ENCODE measurements at places on chromosomes 13 and 19.

GRCh38 chr19:38691938-38692457 lies 44.5 kb downstream of the ACTN4 start:
- no peak for DNase-seq

- DNase-seq: no peak
Measured at GRCh38 chr13:68056816-68057710, 826.9 kb upstream of the PCDH9 start.

- no peak for DNase-seq
Measured at GRCh38 chr13:110985541-110985940, 70.7 kb upstream of the ANKRD10 start.

- no peak for DNase-seq
Measured at GRCh38 chr19:14028901-14029300, 953 bp downstream of the RLN3 start.

- no peak for DNase-seq
Measured at GRCh38 chr13:21111546-21111945, 50.2 kb upstream of the LATS2 start.

DNA sequence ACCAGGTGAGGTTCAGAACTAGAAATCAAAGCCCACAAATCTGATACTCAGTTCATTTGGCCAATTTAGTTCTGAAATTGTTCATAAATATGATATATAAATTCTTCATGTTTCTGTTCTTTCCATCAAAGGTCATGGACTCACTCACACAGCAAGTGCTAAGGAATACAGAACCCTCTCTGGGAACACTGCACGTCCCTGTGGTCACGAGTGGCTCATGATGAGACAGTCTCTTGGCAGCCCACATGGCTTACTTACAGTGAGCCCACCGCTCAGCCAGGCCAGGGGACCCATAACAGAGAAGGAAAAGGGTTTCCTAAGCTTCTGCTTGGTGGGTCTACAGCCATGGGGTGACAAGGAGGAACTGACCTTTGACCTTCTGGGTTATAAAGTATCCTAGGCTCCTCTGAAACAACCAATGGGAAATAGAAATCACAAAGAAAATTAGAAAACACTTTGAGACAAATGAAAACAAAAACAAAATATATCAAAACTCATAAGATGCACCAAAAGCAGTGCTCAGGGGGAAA lies 67.4 kb downstream of the CDADC1 start:
- DNase-seq: no peak

DNA sequence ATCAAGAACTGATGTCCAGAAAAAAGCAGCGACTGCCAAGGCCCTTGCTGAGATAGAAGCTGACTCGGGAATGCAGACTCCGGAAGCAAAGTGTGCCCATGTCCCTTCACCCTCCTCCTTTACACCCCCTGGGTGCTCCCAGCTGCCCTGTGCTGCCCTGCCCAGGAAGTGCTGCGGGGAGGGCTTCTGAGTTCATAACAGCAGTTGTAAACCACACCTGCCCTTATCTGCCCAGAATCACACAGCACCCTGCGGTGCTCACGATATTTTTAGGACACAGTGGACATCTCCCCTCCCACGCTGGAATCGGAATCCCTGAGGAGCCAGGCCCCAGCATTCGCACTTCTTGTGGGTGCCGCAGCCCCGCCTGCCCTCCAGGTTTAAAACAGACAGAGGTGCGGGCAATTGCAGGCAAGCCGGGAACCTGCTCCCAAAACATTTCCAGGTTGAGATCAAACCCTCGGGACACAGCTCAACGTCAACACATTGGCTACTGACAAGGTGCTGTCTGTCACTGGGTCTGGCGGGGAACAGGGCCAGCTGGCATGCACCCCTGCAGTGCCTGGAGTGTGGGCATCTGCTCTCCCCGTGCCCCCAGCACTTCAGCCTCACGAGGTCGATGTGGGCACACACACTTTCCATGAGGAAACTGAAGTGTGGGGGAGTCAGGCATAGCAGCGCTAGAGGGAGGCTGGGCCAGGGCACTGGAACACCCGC lies 36.8 kb downstream of the RAB20 start:
- no peak for DNase-seq

- DNase-seq: no peak
Measured at GRCh38 chr13:25584087-25584486, 212.3 kb downstream of the ATP8A2 start.

GRCh38 chr19:10758978-10759377 lies 41.1 kb downstream of the DNM2 start:
- DNase-seq: no peak

GRCh38 chr13:112510987-112511685 lies 76.8 kb downstream of the TUBGCP3 start:
- no peak for DNase-seq

GRCh38 chr13:112186091-112186490 lies 119.1 kb downstream of the SOX1 start:
- DNase-seq: no peak

DNA sequence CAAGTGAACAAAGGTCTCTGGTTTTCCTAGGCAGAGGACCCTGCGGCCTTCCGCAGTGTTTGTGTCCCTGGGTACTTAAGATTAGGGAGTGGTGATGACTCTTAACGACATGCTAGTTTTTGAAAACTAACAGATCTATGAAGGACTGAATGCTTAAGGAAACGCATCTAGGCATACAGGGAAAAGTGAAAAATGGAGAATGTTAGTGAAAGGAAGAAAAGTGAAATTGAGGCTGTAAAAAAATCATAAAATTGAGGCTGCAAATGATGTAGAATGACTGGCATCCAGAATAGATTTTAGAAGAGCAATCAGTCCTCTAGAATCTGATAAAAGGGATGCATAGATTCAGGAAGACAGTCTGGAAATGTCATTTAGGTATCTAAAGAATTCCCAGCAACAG lies 3.5 kb downstream of the ZNF260 start:
- DNase-seq: no peak

DNA sequence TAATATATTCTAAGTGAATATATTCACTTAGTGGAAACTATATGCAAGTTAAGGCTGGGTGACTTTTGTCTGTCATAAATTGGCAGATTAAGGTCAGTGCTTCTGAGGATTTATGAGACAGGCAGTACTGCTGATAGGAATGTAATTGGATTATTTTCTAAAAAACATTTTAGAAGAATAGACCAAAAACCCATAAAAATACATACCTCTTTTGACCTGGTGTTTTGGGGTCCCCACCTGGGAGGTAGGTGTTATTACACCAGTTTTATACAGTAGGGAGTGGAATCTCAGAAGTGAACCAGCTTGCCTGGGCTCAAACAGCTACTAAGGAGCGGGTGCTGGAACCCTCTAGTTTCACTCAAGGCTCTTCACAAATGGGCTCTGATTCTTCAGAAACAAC lies 25.3 kb downstream of the COG3 start:
- no peak for DNase-seq

DNA sequence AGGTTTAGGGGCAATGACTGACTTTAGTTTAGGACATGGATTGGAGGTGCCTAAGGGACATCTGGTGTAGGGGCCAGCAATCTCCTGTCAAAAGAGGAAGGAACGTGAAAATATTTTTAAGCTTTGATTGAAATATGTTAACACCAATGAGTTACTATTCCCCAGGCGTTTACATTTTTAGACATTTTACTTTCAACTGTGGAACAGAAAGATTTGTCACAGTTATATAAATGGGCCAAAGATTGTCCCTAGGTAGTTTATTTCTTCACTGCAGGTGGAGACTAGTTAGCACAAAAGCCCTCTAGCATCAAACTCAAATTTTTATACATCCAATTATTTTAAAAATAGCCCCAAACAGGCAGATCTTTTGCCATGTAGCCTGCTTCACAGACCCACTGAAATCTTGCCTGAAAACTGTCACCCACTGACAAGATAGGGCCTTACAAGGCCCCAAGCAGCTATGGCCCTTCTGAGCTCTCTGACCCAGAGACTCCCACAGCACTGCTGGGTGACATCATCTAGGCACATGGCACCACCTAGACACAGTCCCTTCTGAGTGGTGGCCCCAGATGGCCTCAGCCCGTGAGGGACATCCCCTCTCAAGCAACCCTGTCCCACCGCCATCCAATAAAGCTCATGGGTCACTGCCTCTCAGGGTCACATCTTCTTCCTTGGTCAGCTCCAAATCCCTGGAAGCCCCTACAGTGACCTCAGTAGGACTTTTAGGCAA lies 64.8 kb upstream of the DOCK9 start:
- no peak for DNase-seq

DNA sequence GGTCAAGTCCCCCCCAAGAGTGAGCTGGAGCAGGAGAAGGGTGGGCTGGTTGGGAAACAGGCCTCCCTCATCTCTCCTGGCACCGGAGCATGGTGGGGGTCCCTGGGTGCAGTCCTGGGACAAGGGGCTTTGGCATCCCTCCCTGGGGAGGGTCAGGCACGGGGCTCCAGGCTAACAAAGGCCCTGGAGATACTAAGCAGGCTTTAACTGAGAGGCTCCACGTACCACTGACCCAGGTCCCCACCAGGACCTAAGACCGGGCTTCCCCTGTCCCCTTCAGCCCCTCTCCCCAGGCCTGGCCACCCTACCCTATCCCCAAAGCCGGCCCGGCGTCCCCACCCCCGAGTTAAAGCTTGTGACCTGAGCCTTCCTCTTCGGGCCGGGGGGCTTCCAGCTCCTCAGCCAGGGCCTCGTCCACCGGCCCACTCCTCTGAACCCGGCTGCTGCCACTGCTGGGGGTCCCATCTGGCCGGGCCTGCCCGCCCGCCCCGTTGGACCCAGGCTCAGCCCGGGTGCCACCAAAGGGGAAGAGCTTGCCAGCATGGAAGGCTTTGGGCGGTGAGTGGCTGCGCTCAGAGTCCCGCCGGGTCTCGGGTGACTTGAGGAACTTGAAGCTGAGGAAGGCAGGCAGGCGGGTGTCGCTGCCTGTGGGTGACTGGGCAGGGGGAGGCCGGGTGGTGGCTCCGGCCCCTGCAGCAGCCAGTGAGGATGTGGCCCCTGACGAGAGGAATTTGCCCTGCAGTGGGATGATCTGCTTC lies 10.1 kb downstream of the ANO8 start:
- no peak for DNase-seq

DNA sequence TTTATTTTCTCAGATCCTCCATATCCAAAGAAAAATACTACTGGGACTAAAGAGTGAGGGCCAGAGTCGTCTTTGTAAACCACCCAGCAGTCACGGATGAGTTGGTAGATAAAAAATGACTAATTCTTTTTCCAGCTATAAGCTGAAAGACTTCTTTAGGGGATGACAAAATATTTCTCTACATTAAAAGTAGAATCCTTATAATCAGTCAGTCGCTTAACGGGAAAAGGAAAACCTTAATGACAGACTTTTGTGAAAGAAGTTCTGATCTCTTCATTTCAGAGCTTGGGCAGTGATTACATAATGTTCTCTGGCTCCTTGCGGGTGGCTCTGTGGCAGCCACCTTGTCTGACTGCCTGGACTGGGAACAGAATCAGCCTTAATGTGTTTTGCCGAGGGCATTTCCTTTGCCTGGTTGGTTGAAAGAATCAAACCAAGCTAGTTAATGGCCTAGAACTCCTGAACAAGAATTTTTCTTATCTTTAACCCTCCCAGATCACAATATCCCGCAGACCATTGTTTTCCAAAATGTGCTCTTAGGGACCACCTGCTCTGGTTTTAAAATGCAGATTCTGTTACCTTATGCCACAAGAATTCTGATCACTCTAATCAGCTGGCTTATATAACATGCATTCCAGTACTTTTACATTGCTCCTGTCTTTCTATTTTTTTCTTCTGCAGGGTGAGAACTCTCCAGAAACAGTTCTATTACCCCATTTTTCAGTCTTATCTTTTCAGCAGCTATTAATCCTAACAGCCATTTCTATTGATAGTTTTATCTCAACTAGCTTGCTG lies 2.5 kb downstream of the ITM2B start:
- no peak for DNase-seq

Data from esophagus squamous epithelium (tissue), 5 donors.